ENCODE measurements at places on chromosomes 13 and 19. TPM values are rescaled to one million over a fixed set of nuclear protein-coding genes. Genes with fewer than 3 reads are reported as not detected.
A peak's percentile ranks its signal among the peaks of the same experiment; 100 is the strongest.

GRCh38 chr13:69660155-69660554, 447.5 kb upstream of the ATXN8OS start:
- no peak for DNase-seq
- H3K4me3 ChIP-seq, result no peak overlapping the region
- no peaks in the 10 kb centered on the region for H3K27me3 ChIP-seq
- H3K27ac ChIP-seq, result no peak overlapping the region

DNA sequence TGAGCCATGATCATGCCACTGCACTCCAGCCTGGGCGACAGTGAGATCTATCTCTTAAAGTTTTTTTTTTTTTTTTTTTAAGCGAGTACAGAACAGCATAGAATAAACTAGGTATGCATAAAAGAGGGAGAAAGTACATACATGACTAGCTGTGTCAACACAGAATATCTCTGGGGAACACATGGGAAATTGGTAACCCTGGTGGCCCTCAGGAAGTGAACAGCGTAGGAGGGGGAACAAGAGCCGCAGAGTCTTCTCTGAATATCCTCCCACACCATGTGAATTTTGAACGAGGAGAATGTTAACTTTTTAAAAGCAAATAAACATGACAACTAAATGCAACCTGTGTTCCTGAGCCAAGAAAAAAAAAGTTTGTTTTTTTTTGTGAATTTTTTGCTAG, 15.2 kb downstream of the PHLDB3 start:
- no peaks in the 10 kb centered on the region for H3K36me3 ChIP-seq
- no peaks in the 10 kb centered on the region for H3K4me1 ChIP-seq
- no peak overlapping the region for H3K27ac ChIP-seq
- DNase-seq, result no peak

DNA sequence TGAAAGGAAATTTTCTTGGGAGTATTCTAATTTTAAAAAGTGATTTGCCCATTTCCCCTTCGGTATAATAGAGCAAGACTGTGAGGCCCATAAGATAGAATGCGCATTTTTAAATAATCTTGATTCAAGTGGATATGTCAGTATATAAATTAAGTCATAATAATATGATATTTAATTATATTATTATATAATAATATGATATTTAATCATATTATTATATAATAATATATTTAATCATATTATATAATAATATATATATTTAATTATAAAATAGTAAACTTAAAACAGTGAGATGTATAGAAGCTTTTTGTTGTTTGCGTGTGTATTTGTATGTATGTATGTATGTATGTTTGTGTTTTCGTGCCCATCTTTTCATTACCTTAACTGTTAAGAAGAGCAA, 682.5 kb downstream of the PCDH9 start:
- H3K27ac ChIP-seq, result no peak overlapping the region
- no peak for DNase-seq
- no peak overlapping the region for H3K4me3 ChIP-seq
- no peaks in the 10 kb centered on the region for H3K36me3 ChIP-seq

DNA sequence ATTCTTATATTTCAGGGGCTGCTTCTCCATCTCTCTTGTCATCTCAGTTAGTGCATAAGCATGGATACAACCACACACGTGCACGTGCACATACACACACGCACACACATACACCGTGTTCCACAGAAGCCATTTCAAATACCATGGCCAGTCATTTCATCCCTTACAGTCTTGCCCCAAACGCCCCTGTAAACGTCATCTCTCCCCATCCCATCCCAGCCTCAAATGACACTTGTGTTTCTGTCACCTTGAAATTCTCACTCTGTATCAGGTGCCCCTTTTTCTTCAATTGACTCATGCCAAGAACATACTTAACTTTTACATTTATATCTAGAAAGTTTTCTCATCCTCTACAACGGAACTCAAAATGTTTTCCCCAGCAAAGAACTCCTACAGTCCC, 220.5 kb downstream of the IRS2 start:
- H3K4me1 ChIP-seq, result no peaks in the 10 kb centered on the region
- no peak overlapping the region for H3K4me3 ChIP-seq
- no peaks in the 10 kb centered on the region for H3K27me3 ChIP-seq
- no peak overlapping the region for H3K27ac ChIP-seq
- H3K36me3 ChIP-seq, result no peaks in the 10 kb centered on the region
- no peak for DNase-seq

- H3K36me3 ChIP-seq, result no peaks in the 10 kb centered on the region
- H3K4me3 ChIP-seq, result no peak overlapping the region
- no peak overlapping the region for H3K27ac ChIP-seq
- DNase-seq, result no peak
- no peaks in the 10 kb centered on the region for H3K4me1 ChIP-seq
These were observed 41.9 kb upstream of the SERPINE3 start for GRCh38 chr13:51297556-51297955.

GRCh38 chr19:54434873-54435214, 14.2 kb upstream of the LENG8 start:
- no peak overlapping the region for H3K27ac ChIP-seq
- no peak for DNase-seq
- H3K36me3 ChIP-seq, result no peaks in the 10 kb centered on the region
- H3K27me3 ChIP-seq, result peaks cover 1% of the 10 kb centered on the region

GRCh38 chr13:93976528-93976927, 503.0 kb downstream of the DCT start:
- H3K36me3 ChIP-seq, result no peaks in the 10 kb centered on the region
- no peaks in the 10 kb centered on the region for H3K27me3 ChIP-seq
- H3K27ac ChIP-seq, result no peak overlapping the region
- DNase-seq, result no peak
- H3K4me3 ChIP-seq, result no peak overlapping the region

DNA sequence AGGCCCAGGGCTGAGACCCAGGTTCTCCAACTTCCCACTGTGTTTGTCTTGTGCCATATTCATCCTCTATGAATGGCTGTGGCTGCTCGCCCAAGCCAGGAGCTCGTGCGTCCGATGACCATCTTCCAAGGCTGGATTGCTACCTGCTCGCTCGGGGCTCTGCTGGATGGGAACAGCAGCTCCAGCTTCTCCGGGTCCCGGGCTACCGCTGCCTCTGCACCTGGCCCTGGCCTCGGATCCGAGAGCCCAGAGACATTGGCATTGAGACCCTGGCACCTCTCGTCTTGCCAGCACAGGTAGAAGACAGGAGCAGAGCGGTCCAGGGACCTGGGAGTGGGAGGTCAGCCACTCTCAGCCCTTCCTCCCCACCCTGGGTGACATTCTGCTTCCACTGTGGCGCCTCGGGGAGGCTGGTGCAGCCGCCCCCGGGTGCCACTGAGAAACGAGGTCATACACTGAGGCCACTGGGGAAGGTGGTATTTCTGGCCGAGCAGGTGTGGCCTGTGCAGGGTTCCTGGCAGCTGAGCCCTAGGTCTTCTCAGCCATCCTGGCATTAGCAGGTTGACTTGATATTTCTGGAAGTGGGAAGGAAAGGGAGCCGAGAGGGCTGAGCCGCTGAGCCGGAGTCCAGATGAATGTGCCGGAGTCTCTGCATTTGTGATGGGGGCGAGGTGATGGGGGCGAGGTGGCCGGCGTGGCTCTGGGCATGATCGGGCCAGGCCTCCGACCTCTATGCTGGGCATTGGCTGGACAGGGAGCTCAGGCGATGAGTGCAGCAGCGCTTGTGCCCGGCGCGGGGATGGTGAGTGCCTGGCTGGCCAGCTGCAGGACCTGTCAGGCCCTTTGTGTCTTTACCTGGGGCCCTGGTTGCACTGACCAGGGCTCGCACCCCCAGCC, 18.6 kb downstream of the NDUFB7 start:
- H3K27ac ChIP-seq, result no peak overlapping the region
- no peak for DNase-seq
- no peak overlapping the region for H3K4me3 ChIP-seq
- no peaks in the 10 kb centered on the region for H3K27me3 ChIP-seq

DNA sequence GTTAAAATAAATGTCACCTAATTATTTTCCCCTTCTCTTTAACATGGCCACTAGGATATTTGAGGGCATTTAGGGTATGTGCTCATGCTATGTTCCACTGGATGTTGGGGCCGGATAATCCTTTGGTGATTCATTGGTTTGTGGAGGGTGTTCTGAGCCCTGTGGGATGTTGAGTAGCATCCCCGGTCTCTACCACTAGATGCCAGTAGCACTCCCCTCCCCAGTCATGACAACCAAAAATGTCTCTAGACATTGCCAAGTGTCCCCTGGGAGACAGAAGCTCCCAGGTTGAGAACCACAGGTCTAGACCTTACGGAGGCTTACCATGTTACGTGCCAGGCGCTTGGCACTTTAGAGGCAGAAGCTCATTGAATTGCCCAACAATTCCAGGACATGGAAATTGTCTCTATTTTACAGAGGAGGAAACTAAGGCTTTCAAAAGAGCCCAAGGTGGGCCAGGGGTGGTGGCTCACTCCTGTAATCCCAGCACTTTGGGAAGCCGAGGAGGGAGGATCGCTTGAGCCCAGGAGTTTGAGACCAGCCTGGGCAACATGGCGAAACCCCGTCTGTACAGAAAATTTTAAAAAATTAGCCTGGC, 14.1 kb downstream of the SHANK1 start:
- DNase-seq, result peak; percentile 92
- peaks cover 8% of the 10 kb centered on the region for H3K36me3 ChIP-seq
- no peaks in the 10 kb centered on the region for H3K27me3 ChIP-seq
- peaks cover 14% of the 10 kb centered on the region for H3K4me1 ChIP-seq
- H3K4me3 ChIP-seq, result no peak overlapping the region

Gene GNG7
- total RNA-seq, result 0.30 TPM

GRCh38 chr13:78193846-78194245, 275.2 kb upstream of the EDNRB start:
- H3K4me3 ChIP-seq, result no peak overlapping the region
- H3K4me1 ChIP-seq, result peaks cover 14% of the 10 kb centered on the region
- H3K27me3 ChIP-seq, result peaks cover 71% of the 10 kb centered on the region
- no peak for DNase-seq
- H3K27ac ChIP-seq, result no peak overlapping the region

DNA sequence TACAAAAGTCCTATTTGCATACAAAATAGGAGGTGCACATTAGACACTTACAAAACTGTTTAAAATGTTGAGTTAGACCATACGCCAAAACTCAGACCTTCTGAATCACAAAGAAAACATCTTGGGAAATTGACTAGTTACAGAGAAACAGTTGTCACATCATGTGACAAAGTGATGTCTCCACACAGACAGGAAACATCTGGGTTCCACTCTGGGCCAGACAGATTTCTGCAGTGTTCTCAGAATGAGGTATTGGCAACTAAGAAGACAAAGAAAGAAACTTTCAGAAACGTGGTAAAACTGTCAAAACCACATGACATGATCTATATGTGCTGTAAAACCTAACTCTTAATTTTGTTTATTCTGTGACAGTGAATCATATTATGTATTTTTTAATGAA, 6.7 kb downstream of the ZNF793 start:
- no peak for DNase-seq
- H3K36me3 ChIP-seq, result no peaks in the 10 kb centered on the region
- no peaks in the 10 kb centered on the region for H3K27me3 ChIP-seq

DNA sequence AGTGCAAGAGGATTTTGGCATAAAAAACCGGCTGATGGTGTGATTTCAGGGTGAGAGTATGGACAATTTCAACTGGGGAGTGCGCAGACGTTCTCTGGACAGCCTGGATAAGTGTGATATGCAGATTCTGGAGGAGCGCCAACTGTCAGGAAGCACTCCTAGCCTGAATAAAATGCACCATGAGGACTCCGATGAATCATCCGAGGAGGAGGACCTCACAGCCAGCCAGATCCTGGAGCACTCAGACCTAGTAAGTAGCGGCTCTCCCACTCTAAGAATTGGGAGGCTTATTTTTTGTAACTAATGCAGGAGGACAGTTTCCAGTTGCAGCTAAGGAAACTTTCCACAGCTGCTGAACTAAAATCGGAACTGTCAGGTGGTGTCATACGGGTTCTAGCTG, 53.6 kb downstream of the ZAR1L start:
- H3K27me3 ChIP-seq, result no peaks in the 10 kb centered on the region
- H3K4me1 ChIP-seq, result no peaks in the 10 kb centered on the region
- H3K36me3 ChIP-seq, result no peaks in the 10 kb centered on the region

DNA sequence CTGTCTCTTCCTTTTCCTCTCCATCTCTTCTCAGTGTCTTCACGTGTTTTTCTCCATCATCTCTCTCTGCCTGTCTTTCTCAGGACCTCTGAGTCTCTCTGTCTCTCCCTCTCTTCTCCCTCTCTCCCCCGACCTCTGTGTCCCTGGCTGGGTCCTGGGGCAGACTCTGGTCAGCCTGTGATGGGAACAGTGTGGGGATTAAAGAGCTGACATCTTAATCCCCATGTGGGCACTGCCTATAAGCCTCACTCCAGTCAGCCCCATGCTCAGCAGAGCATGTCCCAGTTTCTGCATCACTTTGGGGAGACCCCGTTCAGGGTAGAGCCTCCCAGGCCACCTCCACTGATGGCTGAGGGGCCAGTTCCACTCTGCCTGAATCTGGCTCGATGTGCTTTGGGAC, 16.2 kb downstream of the EGLN2 start:
- no peaks in the 10 kb centered on the region for H3K36me3 ChIP-seq
- DNase-seq, result no peak
- H3K27me3 ChIP-seq, result no peaks in the 10 kb centered on the region
- no peak overlapping the region for H3K4me3 ChIP-seq
- H3K27ac ChIP-seq, result no peak overlapping the region
- H3K4me1 ChIP-seq, result peaks cover 17% of the 10 kb centered on the region

DNA sequence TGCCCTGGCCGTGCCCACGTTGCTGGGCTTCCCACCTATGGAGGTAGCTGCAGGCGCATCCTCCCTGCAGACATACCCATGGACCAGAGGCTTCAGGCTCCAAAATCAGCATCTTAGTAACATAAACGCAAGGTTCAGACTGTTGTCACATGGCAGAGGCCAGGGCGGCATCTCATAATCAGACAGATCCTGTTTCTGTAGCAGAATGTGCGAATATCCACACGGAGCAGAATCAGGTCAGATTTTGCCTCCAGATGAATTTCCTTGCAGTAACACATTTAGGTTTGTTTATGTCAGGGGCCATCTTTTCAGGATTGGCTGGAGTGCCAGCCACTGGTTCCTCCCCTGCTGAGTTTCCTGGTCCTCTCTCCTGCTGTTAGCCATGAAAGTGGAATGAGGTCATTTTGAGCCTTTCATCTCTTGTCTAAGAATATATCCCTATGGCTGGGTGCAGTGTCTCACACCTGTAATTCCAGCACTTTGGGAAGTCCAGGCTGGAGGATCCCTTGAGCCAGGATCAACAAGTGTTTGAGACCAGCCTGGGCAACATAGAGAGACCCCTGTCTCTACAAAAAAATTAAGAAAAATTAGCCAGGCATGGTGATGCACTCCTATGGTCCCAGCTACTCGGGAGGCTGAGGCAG, 20.5 kb downstream of the SMARCA4 start:
- H3K36me3 ChIP-seq, result peaks cover 20% of the 10 kb centered on the region
- peaks cover 5% of the 10 kb centered on the region for H3K4me1 ChIP-seq
- H3K4me3 ChIP-seq, result no peak overlapping the region
- no peak overlapping the region for H3K27ac ChIP-seq

GRCh38 chr13:102045731-102046130, 356.1 kb downstream of the FGF14 start:
- no peaks in the 10 kb centered on the region for H3K36me3 ChIP-seq
- no peak overlapping the region for H3K27ac ChIP-seq
- peak; percentile 17 for DNase-seq

Measured in A673 (cell line).